ENCODE measurements at places on chromosomes 1 and 21.

- DNase-seq, result peak; percentile 31
Measured at GRCh38 chr1:24705260-24706073, 39.8 kb upstream of the CLIC4 start.

DNA sequence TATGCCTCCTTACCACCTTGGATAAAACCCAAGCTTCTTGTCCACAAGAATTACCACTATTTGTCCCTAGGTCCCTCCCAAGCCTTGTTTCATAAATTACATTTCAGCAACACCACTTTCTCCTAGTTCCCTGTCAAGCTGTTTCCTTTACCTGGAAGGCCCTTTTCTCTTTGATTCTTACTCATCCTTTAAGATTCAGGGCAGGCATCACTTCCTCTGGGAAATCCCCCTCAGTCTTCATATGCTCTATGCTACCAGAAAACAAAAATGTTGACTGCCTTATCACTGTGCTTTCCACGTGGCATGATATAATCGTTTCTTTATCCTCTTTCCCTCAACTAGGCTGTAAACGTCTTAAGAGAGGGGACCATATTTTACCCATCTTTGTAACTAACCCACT is 102.7 kb downstream of the LYST start:
- DNase-seq, result no peak

DNA sequence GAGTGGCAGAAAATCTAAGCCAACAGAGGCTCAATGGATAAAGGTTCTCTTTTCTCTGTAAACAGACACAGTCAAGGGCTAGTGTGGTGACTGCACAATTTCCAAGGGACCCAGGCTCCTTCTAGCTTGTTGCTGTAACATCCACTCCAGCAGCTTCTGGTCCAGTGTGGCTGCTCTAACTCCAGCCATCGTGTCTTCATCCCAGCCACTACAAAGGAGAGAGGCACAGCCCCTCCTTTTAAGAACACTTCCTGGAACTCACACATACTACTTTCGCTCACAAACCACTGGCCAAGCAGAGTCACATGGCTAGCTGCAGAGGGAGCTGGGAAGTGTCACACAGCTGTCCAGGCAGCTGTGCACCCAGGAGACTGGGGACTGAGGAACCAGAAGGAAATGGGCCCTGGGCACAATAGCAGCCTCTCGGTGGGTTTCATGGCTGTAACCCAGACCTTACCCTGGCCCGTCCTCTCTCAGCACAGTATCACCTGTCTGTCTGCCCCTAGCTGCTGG is 188.6 kb upstream of the VAMP3 start:
- no peak for DNase-seq

- peak; percentile 55 for DNase-seq
Measured at GRCh38 chr1:11929849-11930248, 3.6 kb upstream of the KIAA2013 start.

DNA sequence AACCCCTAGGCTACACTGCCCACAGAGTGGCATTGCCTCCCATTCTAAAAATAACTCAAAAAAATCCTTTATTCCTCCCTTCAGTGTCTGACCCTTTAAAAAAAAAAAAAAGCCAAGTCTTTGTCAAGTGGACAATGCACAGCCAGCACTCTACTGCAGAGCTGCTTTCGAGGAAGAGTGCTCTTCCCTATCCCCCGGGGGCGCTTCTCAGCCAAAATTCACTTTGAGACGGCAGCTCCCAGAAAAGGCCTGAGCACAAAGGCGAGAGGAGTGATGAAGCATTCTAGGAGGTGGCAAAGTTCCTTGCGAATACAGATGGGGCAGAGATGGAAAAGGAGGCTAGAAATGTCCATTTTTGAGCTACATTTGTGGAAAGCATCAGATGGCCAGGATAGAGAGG is 23.3 kb downstream of the EPHA10 start:
- DNase-seq, result no peak

DNA sequence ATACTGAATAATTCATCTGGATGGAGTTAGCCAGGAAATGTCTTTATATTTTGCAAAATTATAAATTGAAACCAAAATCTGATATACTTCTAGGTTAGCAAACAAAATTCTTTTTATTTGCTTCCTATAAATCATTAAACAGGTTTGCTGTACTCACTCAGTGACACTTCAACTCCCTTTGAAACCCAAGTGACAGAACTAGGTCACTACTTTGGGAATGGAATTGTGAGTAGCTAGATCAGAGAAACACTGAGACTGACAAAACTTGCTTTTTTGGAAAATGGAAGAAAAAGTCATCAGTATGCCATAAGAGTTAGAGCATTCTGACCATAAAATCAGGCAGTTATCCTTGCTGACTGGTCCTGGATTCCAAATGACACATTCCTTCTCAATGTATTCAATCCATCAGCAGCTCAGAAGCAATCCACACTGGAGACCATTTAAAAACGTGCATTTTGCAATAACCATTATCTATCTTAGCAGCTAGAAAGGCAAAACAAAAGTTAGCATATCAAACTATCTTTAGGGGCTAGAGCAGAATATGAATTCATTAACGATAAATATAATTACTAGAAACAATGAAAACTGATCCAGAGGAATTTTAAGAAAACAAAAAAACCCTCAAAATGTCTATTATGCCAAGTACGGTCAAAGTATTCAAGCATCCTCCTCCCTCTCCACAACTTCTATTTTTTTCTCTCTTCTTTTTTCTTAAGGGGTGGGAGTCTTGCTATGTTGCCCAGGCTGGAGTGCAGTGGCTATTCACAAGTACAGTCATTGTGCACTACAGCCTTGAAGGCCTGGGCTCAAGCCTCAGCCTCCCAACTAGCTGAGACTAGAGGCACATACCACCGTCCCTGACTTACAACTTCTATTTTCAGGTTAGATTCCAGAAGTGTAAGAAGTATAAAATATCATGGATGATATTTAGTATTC is 60.1 kb downstream of the HNRNPR start:
- DNase-seq, result no peak

DNA sequence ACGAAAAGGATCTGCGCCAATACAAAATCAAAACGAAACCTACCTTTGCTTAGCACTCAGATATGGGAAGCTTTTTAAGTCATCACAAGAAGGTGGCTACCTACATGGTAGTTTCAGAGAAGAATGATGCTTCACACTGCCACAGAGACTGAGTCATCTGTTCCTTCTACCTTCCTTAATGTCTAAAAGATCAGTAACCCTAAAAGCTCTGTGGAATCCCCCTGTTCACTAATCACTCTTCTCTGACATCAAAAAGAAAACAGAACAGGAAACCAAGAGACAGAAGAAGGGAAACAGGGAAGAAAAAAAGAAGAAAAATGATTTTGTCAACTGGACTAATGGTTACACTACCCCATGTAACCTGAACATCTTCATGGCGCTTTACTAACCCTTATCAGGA is 177.2 kb downstream of the SMYD3 start:
- DNase-seq, result no peak

DNA sequence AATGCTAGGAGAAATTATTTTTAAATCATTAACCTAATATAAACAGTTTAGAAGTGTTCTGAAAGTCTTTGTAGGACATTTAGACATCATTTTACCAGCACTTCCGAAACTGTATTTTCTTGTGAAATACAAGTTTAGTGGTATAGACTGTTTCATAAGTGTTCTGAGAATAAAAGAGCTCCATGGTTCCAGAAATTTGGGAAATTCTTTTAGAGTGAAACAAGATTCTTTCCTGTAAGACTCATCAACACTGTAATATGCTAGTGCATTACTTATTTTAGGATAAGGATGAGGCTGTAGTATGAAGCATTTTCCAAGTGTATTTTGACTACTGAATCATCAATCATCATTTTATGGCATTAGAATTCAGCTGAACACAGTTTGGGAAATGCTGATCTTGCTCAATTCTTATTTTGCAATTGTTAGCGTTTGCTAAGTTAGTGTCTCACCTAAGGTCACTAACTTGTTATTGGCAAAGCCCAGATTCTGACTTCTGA is 73.4 kb downstream of the CEP350 start:
- no peak for DNase-seq

GRCh38 chr1:39255222-39255621 is 50.7 kb downstream of the MACF1 start:
- DNase-seq, result no peak

DNA sequence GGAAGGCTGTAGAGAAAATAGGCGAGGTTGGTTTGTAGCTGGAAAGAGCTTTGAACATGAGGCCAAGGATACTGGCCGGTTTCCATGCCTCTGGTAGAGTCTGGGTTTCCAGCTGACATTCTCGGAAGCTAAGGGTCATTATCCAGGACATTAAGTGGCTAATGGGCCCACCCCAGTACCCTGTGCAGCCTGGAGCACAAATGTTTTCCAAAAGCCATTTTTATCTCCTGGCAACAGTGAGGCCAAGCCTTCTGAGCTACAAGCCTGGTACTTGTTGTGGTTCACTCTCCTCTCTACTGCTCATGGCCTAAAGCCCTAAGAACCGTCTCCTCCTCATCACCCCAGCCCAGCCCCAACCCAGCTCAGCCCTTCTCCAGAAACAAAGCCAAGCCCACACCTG is 122.9 kb downstream of the DMRTA2 start:
- no peak for DNase-seq

DNA sequence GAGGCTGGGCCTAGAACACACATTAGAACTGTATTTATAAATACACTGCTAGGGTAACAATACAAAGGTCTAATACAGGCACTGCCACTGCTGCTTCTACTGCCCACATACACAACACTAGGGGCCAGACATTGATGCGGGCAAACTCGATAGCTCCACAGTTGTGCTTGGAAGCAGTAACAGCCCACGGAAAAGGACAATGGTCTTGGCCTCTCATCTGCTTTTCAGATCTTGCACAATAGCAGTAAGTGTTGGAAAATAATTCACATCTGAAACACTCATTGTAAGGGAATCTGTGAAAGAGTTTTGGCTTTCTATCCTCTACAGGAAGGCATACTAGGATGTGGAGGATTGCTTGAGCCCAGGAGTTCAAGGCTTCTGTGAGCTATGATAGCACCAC is 6.9 kb upstream of the SPOCD1 start:
- DNase-seq, result no peak

DNA sequence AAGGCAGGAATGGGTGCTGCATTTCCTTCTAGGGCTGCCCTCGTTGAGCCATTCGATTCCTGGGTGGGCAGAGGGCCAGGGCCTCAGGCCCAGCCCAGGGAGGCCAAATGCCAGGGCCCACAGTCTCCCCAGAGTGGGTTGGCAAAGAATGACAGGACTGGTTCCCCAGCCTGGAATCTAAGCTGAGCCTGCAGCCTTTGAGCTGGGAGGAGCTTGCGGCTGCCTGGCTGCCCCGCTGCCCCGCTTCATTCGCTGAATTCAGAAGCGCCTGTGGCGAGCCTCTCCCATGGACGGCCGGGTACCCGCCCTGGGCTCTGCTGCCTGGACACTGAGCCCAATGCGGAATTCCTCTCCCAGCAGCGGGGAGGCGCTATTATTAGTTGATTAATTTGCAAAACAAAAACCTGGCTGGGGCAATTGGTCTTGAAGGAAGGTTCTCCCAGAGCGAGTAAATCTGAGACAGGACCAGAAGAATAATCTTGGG is 32.3 kb upstream of the TARDBP start:
- DNase-seq, result peak; percentile 72

DNA sequence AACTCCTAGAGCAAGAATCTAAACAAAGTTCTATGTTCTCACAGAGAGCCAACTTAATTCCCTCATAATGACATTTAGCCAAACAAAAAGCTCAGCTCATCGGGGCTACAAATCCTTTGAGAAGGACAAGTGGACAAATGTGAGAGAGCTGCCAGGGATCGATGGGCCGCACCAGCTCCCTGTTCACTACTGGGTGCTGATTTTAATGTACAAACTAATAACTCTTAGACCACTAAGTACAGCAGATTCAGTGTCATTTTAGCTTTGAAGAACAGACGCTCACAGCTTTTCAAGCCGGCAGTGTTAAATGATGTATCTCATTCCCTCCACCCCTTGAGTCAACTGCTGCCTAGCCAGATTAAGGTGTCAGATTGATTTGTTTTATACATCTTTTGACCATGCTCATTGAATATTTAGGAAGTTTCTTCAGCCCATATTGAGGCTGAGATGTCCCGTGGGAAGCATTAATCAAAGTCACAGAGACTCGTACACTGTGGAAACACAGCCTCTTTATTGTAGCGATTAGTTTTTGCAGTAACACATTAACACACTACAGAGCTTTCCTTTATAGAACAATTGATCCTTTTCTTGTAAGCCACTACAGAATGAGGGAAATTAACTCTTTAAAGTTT is 21.1 kb downstream of the PROX1 start:
- DNase-seq, result no peak

GRCh38 chr1:26538480-26539412 is 9.2 kb downstream of the RPS6KA1 start:
- no peak for DNase-seq

- DNase-seq, result no peak
Measured at GRCh38 chr21:33261635-33262034, 4.5 kb upstream of the IL10RB start.

- no peak for DNase-seq
Measured at GRCh38 chr21:30104241-30104640, 62.4 kb downstream of the CLDN17 start.

DNA sequence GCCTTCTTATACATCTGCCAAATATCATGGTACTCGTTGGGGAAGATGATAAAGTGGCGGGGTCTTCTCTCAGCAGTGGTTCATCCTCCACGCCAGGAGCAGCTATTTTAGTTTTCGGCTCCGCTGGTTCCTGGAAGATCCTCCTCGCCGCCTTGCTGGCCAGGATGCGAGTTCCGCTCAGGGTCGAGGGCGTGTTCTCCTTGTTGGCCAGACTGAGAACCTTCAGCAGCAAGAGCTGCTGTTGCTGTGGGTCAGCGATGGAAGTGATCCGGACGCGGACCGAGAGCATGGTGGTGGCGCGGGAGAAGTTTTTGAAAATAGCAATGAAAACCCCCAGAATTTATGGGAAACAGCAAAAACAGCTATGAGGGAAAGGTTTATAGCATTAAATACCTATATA is 11.4 kb upstream of the CFAP126 start:
- DNase-seq, result no peak
